SHP77 (cell line): ENCODE measurements at places on chromosomes 6 and 20.

DNA sequence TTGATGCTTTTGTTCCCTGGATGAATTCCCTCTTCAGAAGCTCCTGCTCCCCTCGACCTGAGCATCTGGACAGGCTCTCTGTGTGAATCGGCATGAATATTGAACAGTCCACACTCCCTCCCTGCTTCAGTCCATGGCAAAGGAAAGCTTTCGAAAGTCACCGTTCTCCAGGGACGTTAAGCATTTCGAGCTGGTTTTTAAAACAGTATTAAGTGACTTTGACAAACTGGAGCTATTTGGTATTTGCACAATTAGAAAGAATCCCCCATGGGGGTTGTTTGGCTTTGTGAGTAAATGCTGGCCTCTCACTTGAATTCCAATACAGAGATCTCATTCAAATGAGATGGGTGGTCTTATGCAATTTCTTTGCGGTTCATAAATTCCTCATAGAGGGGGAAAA, 85.3 kb upstream of the TIAM2 start:
- no peak for DNase-seq

DNA sequence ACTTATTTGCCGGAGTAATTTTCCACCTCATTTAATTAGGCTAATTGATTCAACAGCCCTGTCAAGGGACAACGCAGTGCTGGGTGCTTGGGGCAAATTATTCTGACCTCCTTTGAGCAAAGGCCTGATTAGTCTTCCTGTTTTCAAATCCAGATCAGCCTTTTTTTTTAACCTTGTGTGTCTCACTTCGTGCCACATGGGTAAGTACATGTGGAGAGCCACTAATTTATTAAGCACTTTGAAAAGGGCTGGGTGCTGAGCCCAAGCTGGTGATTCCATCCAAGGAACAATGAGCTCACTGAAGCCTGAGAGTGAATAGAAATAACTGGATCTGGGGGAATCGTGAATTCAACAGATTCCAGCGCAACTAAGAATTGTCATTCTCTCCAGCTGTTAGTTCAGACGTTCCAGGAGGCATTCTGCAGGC, 229.3 kb downstream of the CLIC5 start:
- DNase-seq = no peak

GRCh38 chr20:62787866-62788265, 8.4 kb upstream of the MRGBP start:
- DNase-seq = no peak

- DNase-seq = peak; percentile 35
Observed at GRCh38 chr6:408599-409102, 17.1 kb downstream of the IRF4 start.

DNA sequence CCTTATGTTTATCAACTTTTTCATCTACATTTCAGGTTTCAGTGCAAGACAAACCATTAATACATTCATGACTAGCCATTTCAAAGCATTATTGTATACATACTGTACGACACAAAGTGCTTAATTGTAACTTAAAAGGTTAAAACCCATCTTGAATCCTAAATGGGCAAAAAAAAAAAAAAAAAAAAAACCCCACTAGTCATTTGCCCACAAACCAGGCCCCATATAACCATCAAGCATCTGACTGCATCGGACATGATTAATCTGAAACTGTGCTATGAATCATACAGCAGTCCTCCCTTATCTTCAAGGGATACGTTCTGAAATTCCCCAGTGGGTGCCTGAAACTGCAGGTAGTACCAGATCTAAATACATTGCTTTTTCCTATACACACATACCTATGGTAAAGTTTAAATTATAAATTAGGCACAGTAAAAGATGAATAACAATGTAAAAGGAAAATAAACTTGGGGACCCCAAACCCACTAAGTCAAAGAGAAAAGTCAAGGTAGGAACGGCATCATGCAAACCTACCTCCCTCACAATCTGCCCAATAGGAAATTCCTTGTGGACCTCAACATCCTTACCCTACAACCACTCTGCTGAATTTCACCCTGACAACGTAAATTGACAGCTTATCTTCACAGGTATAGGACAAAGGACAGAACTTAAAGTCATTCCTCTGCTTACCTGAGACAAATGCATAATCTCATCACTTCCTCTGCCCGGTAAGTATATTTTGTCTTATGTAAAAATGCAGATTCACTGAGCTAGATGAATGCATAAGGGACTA, 14.3 kb downstream of the B4GALT5 start:
- no peak for DNase-seq

- no peak for DNase-seq
Observed at GRCh38 chr20:17955302-17955701, 13.3 kb downstream of the SNX5 start.

GRCh38 chr20:36319356-36320260, 13.5 kb downstream of the DLGAP4 start:
- no peak for DNase-seq

- DNase-seq = no peak
Observed at GRCh38 chr20:37928996-37929682, 26.2 kb downstream of the VSTM2L start.

DNA sequence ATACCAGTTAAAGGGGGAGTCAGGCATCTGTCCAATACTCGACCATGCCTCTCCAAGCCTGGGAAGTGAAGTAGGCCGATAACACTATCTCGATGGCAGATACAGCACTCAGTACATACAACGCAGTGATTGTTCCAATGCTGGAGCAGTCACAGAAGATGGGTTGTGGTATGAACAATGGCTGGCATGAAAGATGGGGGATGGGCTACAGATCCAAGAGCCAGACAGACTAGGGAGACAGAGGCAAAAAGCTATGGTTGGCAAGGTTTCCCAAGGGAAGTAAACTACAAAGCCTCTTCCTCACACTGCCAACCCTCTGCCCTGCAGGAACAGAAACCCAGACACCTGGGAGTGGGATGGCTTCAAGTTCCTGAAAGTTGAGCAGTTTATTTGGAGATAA, 19.2 kb downstream of the FKBP1A start:
- no peak for DNase-seq

DNA sequence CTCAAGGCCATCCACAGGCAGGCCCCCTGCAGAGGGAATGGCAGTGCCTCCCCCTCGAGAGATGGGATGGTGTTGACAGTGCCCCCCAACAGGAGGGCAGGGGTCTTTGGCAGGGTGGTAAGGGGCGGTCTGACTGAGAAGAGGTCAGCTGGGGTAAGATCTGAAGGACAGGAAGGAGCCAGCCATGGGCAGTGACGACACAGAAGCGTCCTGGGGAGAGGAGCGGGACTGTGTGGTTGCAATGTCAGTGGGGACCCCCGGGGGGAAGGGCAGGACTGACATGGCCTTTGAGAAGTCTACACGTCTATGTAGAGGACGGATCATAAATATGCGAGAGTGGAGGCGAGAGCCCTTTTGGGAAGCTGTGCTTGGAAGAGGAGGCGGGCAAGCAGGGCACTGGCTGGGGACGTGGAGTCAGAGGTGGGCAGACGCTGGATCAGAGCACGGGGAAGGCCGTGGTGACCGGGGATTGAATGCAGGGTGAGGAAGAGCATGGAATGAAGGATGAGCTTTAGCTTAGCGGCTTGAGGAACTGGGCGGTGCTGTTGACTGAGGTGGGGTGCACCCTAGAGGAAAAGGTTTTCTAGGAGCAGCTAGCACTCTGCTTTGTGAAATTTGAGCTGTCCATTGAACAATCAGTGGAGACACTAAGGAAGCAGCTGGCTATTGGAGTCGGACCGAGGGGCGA, 82.5 kb upstream of the AGPAT4 start:
- no peak for DNase-seq

DNA sequence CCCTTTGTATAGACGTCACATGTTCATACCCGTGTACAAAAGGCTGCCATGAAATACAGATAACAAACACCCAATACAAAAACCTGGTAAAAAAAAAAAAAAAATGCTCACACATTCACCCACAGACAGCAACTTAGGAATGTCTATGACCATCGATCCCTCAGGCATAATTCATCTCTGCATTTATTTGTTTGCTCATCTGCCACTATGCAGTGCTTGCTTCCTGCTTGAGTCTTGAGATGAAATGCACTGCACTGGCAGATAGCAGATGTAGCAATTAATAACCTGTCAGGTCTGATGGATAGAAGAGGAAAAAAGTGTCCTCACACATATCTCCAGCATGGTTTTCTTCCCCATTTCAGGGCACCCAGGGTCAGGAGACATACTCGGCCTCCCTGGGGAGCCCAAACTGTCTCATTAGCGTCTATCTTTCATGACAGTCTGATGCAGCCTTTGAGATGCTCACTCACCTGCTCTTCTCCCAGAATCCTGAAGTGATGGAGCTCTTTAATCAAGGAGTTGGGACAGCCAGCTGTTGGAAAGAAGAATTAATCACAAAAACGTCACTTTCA, 295.1 kb upstream of the AGPAT4 start:
- DNase-seq = peak; percentile 60

DNA sequence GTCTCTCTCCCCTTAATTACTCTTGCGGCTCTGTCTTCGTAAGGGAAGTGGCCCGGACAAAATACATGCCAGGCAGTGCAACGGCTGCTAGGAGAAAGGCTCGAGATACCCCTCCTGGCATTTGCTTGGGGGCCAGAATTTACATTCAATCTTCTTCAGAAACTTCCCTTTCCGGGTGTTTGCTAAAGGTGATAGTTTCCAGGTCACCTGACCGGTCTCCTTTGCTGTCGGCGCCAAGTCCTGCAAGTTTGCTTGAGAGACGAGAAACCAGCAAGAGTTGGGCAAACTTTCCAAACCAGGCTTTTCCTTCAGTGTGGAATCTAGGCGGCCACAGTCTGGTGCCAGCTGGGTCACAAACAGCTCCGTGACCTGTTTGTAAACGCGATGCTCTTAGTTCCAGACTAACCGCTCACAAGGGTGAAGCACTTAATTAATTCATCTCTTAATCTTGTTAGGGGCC, 563 bp upstream of the SRSF3 start:
- DNase-seq = peak; percentile 40

DNA sequence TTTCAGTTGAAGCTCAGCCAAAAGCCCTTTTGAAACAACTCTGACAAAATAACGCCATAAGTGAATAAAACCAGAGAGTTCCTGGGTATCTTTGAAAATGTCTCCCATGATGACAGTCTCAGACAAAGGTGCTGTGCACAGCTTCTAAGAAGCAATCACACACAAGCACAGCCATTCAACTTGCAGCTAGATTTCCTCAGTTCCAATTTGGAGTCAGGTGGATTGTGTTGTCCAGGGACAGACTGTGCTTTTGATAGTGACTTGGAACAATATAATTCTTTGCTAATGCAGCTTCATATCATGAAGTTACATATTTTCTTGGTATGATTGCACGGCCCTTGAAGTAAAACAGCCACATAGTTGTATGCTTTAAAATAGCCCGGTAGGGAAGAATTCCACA, 105.6 kb downstream of the FARS2 start:
- DNase-seq = no peak

DNA sequence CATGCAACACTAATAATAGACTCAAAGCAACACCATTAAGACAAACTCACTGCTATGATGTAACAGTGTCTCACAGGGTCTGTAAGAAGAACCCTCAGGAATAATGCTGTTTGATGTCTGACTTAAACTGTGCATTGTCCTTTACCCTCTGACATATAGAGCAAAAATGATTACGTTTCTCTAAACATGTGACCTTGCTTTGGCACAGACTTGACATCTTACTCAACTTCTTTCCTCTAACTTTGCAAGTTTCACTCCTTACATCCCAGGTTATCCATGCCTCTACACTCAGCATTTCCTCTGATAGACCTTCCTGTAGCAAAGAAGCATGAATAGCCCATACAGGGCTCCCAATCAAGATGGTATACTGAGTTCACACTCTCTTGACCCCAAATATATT, 252.7 kb downstream of the UST start:
- DNase-seq = no peak

DNA sequence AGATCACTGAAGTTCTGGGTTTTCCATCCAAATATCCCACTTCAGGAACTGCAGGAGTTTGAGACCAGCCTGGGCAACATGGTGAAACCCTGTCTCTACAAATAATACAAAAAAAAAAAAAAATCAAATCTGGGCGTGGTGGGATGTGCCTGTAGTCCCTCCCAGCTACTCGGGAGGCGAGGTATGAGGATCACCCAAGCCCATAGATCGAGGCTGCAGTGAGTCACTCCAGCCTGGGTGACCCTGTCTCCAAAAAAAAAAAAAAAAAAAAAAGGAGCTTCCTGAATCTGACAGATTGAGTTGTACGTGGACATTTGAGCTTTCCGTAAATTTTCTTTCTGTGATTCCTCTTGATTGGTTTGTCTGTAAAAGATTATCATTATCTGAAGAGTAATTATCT, 55.6 kb downstream of the TULP4 start:
- DNase-seq = no peak

DNA sequence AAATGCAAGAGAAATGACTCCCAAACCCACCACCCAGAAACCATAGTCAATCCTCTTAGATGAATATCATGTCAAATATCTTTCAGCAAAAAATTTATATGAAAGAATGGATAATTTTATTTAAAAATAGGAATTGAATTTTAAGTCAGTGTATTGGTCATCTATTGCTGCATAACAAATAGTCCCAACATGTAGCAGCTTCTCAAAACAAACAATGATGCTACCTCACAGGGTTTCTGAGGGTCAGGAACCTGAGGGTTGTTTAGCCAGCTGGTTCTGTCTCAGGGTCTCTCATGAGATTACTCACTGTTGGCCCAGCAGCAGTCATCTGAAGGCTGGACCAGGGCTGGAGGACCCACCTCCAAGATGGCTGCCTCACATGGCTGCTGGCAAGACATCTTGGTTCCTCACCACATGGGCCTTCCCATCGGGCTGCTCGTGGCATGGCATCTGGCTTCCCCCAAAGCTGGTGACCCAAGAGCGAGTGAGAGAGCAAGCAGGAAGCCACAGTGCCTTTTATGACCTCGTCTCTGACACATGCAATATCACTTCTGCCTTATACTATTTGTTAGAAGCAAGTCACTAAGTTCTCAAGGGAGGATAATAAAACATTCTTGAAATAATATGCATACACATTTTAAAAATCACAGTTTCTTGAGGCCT, 36.3 kb downstream of the BANF2 start:
- no peak for DNase-seq

DNA sequence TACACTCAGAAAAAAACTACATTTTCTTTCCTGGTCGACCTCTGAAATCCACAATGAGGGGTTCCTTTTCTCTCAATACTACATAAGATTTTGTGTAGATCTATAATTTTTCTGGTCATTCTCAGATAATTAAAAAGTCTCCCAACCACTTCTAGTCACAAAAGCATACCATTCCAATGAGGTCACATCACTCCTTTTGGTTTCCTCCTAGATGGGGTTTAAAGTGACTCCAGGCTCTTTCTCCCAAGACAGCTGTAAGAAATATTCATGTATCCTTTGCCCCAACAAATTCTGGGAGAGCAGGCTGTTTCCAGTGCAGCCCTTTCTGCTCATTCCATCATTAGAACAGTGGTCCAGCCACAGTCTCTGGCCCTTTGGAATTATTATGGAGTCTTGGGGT, 43.1 kb upstream of the BEND6 start:
- no peak for DNase-seq

GRCh38 chr6:113733381-113733780, 123.8 kb upstream of the MARCKS start:
- no peak for DNase-seq

GRCh38 chr20:48358176-48359054, 469.4 kb downstream of the PREX1 start:
- DNase-seq = no peak
